ENCODE measurements at places on chromosomes 7 and 10.

GRCh38 chr7:45575501-45576248 lies 1.5 kb downstream of the ADCY1 start:
- no peak for DNase-seq

- DNase-seq: no peak
Measured at GRCh38 chr10:110488940-110489339, 8.8 kb upstream of the DUSP5 start.

DNA sequence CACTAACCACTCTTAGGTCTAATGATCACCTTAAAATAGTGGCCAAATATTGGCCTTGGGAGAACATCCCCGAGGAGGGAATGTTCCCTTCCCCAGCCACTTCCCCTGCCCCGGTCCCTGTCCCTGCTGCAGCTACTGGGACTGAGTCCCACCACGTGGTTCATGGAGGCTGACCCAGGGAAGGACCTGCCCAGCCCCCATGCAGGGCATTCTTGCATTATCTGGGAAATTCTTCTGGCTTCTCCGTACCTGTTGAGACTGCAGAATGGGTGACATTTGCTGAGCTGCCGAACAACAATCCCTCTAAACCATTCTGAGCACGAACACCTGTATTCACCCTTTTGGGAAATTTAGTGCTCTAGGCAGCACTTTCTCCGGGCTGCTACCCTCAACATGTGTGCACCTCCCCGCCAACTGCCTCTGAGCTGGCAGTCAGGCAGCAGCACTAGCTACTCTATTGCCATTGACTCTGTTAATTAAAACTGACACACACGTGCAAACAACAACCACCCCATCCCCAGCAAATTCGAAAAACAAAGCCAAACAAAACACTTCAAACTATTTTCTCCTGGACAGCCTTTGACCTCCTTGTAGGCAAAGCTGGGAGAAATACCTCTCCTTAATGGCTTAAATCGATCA lies 567.4 kb upstream of the MKI67 start:
- DNase-seq: no peak

- no peak for DNase-seq
Measured at GRCh38 chr10:126847666-126848065, 57.6 kb upstream of the DOCK1 start.

DNA sequence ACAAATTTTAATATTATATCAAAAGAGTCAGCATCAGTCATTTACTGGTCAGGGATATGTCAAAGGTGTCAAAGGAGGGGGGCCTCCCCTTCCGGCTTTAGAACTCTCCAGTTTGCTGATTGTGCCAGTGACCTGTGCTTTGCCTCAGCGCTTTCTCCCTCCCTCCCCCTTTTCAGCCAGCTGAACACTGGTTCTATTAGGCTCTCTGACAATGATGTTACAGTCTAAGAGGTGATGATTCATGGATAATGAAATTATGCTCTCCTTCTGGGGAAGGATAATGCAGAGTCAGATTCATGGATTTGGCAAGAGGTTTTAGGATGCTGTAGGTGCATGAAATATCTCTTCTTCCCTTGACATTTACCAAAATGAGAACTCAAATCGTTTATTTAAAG lies 6.1 kb downstream of the LRRTM3 start:
- DNase-seq: no peak

- DNase-seq: no peak
Measured at GRCh38 chr10:60809157-60809556, 30.9 kb downstream of the CDK1 start.

DNA sequence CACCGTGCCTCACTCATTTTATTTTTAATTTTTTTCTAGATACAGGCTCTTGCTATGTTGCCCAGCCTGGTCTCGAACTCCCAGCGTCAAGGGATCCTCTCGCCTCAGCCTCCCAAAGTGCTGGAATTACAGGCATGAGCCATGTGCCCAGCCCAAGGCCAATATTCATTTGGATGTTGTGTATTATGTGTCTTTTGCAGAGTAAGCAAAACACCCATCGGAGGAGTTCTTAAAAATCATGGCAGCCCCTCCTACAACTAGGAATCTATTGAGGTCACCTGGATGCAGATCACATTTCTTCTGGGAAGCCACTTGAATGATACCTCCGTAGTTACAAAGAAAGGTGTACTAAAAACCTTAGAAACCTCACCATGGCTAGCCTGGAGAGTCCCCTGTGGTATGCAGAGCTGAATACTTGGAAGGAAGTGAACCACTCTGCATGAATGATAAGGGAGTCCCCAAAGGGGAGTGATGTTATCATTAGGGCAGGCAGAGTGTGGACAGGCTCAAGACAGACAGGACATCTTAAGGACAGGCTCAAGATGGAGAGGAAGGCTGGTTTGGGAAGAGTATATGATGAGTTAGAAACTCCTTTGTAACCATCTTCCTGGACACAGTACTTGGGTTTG lies 185.7 kb downstream of the TAX1BP1 start:
- DNase-seq: no peak

GRCh38 chr10:69916118-69916517 lies 114.4 kb downstream of the COL13A1 start:
- no peak for DNase-seq

DNA sequence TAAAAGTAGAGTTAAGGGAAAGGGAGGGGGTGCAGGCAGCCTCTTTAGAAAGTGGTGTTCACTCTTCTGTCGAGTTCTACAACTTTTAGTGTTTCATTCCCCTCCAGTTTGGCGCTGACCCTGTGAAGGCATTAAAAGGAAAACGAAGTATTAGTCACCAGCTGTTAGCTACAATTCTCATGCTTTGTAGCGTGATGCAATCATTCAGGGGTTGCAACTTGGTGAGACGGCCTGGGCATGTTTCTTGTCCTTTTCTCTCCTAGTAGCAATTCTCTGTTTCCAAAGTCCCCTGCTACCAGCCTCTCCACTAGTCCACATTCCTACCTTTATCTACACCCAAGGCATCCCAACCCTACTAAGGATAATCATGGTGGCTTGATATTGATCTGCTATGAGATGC lies 33.7 kb upstream of the DGKI start:
- DNase-seq: no peak

DNA sequence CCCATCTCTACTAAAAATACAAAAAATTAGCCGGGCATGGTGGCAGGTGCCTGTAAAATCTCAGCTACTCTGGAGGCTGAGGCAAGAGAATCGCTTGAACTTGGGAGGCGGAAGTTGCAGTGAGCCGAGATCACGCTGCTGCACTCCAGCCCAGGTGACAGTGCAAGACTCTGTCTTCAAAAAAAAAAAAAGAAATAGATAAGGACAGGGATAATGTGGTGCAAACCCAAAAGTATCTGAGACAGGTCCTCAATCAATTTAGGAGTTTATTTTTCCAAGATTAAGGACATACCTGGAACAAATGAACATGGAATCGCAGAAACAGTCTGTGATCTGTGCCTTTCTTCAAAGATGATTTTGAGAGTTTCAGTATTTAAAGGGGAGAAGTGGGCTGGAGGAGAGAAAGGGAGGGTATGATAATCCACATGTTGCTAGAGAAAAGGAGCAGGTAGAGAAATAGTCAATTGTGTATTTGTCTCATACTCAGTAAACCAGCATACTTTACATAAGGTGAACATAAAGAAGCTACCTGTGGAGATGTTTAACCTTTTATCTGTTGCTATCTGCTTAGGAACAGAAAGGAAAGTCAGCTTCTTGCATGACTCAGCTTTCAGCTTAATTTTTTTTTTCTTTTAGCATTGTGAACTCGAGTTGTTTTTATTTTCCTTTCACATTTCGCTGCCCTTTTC lies 4.9 kb upstream of the MTPN start:
- DNase-seq: no peak

GRCh38 chr10:66564287-66564686 lies 361.5 kb upstream of the LRRTM3 start:
- DNase-seq: no peak

- DNase-seq: no peak
Measured at GRCh38 chr7:16046041-16046440, 359.6 kb upstream of the MEOX2 start.

DNA sequence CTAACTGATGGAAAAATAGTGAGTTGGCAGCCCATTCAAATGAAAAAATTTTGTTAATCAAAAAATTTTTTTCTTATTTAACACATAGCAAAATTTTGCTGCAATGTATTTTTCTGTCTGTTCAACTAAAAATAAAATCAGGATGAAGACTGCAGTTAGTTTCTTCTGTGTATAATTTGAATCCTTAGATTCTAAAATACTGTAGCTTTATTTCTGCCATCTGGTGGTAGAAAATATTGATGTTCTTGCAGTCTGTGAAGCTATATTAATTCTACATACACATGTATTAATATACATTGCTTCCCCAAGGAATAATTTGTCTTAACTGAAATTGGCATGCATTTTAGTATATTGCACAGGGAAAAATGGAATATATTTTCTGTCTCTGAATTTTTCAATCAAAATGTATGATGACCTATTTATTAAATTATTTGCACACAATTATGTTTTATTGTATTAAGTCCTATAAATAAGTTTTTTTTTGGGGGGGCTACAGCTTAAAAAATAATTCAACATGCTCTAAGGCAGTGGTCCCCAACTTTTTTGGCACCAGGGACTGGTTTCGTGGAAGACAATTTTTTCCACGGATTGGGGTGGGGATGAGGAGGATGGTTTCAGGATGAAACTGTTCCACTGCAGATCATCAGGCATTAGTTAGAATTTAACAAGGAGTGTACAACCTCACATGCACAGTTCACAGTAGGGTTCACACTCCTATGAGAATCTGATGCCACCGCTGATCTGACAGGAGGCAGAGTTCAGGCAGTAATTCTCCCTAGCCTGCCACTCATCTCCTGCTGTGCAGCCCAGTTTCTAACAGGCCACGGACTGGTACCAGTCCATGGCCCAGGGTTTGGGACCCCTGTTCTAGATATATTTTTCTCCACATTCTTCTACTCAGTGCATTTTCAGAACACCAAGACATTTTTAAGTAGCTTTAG lies 119.4 kb downstream of the GNAT3 start:
- DNase-seq: no peak

GRCh38 chr10:115026746-115027140 lies 66.4 kb upstream of the ATRNL1 start:
- no peak for DNase-seq

- no peak for DNase-seq
Measured at GRCh38 chr7:93629291-93629801, 54.8 kb upstream of the CALCR start.

GRCh38 chr7:44222776-44223261 lies 22.0 kb downstream of the YKT6 start:
- no peak for DNase-seq

DNA sequence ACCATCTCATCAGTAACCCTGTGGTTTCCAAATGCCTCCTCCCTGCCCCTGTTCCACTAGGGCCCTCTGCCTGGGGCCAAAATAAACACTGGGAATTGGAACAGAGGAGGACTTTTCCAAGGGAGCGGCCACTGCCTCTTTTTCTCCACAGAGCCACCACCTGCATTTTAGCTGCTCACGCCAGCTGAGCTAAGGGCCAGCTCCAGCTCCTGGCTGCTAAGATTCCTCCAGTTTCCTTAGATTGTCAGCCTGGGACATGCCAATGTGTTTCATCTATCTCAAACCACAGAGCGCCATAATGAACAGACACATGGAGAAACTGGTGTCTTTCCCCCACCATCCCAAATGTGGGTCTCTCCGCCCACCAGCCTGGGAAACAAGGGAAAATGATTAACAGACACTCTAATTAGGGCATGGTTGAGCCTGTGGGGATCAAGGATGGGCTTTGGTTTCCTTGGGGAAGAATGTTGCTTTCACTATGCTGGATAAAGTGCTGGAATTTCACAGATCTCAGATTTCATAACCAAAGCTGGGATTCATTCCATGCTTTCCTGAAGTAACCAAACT lies 52.2 kb downstream of the ASB13 start:
- DNase-seq: no peak

GRCh38 chr10:11699550-11700097 lies 42.6 kb upstream of the ECHDC3 start:
- no peak for DNase-seq

GRCh38 chr7:150329331-150330120 lies 6.2 kb upstream of the ACTR3C start:
- DNase-seq: no peak

DNA sequence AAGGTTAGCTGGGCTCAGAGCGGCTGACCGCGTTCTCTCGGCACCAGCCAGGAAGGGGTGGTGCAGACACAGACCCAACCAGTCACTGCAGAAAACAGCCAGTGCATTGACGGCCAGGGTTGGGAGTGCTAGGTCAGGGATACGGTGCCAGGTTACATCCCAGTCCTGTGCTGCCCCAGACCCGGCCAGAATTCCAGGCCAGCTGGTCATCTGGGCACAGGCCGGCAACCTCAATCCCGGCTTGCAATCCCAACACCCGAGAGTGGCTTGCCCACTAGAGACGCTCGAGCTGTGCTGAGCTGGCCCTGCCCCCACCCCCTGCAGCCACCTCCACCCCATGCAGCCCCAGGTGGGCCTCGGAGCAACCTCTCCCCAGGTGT lies 3.8 kb downstream of the PRAP1 start:
- DNase-seq: no peak
